ENCODE measurements at places on chromosomes 6 and 20.

DNA sequence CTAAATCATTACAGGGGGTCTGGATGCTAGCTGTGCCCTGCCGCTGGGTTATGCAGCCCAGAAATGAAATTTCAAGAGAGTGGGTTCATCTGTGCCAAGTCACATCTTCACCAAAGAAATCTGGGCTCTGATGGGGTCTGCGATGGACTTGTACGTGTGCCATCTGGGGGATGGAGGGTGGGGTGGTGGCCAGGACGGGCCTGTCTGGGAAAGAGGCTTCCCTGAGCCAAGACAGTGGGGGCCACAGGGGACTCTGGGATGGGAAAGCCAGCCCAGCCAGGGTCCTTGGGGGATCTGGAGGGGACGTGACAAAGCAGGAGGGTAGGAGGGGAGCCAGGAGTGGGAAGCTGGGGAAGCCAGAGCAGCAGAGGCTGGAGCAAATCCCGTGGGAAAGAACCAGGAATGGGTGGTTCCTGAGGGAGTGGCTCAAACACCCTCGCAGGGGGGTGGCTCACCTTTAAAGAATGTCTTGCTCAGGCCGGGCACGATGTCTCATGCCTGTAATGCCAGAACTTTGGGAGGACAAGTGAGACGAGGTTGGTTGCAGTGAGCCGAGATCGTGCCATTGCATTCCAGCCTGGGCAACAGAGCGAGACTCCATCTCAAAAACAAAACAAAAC lies 36.3 kb upstream of the SULF2 start:
- DNase-seq, result no peak

DNA sequence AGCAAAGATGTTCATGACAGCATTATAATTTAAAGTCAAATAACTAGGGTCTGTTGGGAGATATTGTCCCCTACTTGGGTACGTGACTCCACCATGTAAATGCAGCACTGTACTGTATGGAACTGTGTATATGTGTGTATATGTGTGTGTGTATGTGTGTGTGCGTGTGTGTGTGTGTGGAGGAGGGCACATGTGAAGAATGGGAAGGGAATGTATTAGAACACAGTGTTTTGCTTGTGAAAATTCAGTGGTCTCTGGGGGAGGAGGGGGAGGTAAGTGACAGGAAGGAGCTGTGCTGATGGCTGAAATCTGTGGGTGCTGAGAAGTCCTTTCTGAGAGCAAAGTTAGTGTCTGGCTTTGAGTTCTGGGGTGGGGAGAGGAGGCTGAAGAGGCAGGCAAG lies 23.9 kb upstream of the VEGFA start:
- no peak for DNase-seq

DNA sequence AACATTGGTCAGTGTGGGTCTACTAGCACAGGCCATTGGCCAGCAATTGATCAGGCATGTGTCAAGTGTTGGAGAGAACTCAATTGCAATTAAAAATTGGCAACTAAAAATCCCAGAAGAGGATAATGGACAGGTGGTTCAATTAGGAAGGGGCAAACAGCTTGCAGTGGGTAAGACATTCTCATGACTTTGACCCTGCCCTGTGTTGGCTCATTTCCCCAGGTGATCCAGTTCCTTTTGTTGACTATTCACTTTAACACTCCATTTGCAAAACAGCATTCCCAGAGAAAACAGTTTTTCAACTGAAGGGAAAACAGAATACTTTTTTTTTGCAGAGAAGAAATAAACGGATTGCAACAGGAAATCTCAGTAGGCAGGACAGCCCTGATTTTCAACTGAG lies 28.9 kb upstream of the SCGN start:
- no peak for DNase-seq

DNA sequence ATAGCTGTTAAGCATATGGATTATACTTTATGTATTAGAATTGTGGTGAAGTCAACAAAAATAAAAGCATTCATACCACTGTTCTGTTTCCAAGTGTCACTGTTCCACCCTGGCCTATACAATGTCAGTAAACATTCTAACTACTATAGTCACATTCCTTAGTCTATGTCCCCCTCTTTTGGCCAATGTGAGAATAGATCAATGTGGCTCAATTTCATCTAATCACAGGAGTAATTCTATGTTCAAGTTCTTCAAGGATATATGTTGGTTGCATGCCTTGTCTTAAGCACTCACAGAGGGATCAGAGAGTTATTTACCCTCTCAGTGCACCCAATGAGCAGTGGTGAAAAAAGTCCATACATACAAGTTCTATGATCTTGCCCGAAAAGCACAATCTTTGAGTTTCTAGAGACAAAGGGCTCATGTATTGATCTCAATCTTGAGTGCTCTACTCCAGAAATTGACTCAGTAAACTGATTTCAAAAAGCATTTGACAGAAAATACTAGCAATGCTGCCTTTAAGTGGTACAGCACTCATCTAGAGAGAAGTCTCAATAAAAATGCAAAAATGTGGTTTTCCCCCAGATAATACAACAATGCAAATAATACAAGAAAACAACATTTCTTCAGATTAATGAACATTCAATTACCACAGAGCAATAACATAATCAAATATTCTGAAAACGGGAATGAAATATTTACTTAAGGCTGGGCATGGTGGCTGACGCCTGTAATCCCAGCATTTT lies 16.5 kb downstream of the SMLR1 start:
- peak; percentile 11 for DNase-seq

DNA sequence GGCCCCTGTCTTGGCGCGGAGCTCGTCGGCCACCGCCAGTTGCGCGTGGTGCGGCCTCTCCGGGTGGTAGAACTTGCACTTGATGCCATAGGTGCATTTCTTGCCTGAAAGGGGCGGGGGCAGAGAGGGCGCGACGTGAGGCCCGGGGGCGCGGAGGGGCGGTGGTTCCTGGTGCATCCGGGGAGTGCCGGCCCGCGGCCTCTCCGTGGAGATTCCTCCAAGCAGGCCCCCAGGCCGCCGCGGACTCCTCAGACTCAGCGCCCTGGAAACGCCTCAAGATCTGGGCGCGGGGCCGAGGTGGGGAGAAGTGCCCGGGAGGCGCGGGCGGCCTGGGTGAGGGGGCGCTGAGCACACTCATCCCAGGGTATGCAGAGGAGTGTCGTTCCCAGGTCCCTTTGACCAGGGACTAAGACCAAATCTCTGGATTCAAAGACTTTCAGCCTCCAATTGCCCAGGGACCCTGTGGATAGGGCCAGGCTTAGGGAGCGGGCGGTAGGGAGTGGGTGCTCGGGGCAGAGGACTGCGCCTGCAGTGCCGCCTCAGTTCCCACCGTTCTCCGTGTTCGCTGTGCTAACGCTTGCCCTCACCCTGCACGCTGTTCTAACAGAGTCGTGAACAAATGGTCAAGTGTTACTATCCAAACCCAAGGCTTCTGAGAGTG lies 33.3 kb downstream of the ZC3H12D start:
- no peak for DNase-seq

- no peak for DNase-seq
Measured at GRCh38 chr6:29816030-29816429, 11.6 kb upstream of the HLA-G start.

- no peak for DNase-seq
Measured at GRCh38 chr6:111603685-111604084, 2.0 kb downstream of the TRAF3IP2 start.

GRCh38 chr20:24892522-24892921 lies 56.5 kb upstream of the CST7 start:
- DNase-seq, result no peak

GRCh38 chr20:57450419-57450818 lies 59.2 kb downstream of the RBM38 start:
- no peak for DNase-seq

GRCh38 chr6:17267566-17267965 lies 13.6 kb upstream of the RBM24 start:
- DNase-seq, result no peak

DNA sequence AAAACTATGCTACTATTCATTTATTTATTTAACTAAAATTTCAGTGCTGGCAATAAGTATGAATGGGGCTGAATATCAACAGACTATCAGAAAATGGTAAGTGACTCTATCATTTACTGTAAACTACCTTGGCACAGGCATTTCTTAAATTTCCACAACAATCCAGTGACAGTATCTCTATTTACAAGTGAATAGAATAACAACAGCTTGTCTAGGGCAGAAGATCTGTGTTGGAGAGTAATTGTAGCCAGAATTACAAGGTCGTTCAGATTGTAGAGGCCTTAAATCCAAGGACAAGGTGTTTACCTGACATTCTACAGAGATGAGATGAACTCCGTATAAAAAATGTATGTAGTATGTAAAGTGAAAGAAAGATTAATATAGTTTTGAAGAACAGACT lies 193.8 kb upstream of the SIM1 start:
- no peak for DNase-seq

- no peak for DNase-seq
Measured at GRCh38 chr6:209432-210103, 82.7 kb upstream of the DUSP22 start.

DNA sequence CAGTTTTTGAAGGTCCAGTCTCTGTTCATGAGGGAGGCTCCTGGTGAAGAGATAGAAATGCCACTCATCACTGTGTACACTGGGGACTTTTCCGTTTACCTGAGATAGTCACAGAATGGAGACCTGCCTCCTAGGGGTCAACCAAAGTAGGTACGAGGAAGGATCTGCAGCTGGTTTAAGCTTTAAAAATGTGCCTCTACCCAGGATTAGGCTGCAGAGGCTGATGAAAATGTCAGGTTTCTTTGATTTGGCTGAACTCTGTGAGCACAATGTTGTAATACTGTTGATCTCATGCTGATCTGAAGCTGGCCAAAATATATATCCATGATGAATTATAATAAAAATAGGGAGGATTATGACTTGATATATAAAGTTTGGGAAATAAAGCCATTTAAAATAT lies 182.7 kb downstream of the ADAT2 start:
- no peak for DNase-seq
